ENCODE measurements at places on chromosomes 1 and 21.

GRCh38 chr21:17432732-17433057, 80.1 kb upstream of the CXADR start:
- DNase-seq = no peak

DNA sequence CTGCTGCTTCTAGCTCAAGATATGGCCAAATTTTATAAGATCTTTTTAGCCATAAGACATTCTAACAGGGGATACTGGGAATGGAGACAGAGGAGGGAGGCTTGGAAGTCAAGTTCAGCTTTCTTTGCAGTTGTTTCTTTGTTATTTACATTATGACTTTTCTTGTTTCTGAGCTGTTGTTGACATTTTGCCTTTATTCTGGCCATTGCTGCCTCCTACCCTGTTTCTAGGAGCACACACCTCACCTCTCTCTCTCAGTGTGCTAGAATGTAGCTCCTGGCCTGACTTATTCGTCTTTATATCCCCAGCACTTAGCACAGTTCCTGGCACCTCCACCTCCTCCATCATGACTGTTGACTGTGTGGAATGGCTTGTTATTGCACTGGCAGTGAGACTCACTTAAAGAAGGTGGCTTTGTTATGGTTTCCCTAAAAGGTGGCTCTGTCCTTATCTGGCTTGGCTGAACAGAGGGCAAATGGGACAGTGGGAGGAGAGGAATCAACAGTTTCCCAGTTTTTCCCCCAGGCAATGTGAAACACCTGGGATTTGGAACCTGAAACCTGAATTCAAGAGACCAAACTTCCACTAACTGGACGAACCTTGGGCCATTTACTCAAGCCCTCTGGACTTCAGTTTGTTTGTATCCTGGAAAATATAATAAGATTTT, 76.1 kb upstream of the PPP2R5A start:
- peak; percentile 86 for DNase-seq

DNA sequence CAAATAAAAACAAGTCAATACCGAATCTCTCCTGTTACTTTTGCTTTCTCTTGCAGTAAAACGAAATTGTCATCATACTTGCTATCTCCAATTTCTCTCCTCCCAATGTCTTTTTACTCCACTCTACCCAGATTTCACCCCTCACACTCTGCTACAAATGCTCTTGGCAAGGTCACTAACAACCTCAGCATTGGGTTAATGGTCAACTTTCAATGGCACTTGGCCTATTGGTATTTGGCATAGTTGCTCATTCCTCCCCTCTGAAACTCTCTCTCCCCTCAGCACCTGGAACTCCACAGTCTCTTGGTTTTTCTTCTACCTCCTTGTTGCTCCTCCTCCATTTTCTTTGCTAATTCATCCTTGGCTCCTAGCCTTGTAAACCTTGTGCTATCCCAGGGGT, 367.3 kb downstream of the PTPRU start:
- no peak for DNase-seq

- no peak for DNase-seq
These were observed 171.1 kb upstream of the EDN2 start for GRCh38 chr1:41655632-41656031.

DNA sequence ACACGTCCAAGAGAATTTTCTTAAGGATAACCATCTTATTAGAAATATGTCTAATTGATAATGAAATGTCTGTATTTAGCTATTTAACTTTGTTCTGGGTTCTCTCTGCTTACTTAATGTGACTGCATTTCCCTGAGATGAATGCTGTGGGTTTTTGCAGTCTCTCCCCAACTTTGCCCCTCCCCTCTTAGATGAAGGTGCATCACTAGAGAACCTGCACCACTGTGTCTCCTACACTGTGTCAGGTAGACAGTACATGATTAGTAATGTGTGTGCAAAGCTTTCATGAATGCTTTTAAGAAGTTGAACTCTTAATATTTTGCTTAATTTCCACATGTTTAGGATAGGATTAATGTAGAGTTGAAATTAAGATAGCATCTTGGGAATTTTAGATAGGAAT, 51.7 kb downstream of the LRRC8D start:
- DNase-seq = no peak

GRCh38 chr21:30104241-30104640, 62.4 kb downstream of the CLDN17 start:
- no peak for DNase-seq

- DNase-seq = no peak
These were observed 52.5 kb upstream of the TINAGL1 start for GRCh38 chr1:31523769-31524168.

- peak; percentile 18 for DNase-seq
These were observed 911 bp downstream of the LMO4 start for GRCh38 chr1:87329526-87330056.

- DNase-seq = no peak
These were observed 130.0 kb downstream of the PROX1 start for GRCh38 chr1:214117780-214118179.

GRCh38 chr1:246797597-246797996, 73.4 kb downstream of the SCCPDH start:
- DNase-seq = peak; percentile 55

- no peak for DNase-seq
These were observed 77.5 kb downstream of the FMN2 start for GRCh38 chr1:240169188-240169587.

- DNase-seq = no peak
These were observed 14.4 kb downstream of the SARS1 start for GRCh38 chr1:109228167-109228566.

DNA sequence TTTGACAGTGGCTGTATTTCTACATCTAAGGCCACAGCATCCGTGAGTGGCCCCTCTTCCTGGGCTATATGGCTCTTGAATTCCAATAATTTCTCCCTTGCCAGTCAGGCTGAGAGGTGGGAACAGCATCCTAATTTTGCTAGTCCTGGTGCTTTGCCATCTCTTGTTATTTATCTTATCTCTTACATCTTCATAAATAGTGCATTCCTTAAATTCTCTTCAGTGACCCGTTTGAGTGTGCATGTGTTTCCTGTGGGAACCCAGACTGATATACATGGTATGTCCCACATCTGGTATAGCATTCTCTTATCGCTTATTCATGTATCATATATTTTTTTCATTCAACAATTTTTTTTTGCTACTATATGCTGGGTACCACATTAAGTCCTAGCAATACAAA, 9.9 kb downstream of the S100A11 start:
- no peak for DNase-seq

DNA sequence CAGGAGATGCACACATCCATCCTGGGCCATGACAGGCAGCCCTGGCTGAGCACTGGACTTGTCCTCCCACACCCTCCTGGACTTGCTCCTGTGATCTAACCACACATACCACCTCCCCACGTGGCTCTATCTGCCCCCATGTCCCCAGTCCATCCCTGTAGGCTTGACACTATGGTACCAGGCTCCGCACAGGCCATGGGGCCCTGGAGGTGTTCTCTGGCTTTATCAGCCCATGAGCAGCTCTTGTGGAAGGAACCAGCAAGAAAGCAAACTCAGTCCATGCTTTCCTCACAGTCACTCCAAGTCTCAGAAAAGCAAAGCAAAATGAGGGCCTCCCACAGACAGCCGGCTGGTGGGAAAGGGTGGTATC, 61.6 kb downstream of the CD46 start:
- DNase-seq = no peak

DNA sequence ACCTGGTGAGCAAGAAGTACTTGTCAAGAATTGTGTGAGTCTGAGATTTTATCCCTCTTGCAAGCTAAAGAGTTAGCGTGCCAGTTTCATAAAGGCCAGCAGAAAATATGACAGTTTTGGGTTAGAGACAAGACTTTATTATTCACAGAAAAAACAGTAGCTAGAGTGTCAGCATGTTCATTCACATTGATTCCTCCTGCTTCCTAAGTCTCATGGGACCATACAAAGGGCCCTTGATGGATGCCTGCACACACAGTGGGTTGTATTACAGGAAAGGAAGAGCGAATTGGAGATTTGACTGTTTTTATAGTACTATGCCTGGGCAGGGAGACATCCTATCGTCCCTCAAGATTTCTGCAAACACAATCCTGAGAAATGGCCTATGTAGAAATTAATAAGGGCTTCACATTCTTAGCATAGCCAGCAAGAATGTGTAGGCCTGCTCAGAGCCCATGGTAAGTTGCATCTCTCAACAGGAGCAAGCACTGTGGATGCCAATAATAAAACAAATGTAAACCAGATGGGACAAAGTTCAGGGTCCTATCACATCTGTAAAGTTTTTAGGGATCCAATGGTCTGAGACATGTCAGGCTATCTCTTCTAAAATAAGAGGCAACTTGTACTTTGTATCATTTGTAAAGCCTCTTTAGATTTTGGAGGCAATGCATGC, 4.0 kb upstream of the ASPM start:
- DNase-seq = no peak

GRCh38 chr1:72006092-72006491, 276.2 kb downstream of the NEGR1 start:
- no peak for DNase-seq

DNA sequence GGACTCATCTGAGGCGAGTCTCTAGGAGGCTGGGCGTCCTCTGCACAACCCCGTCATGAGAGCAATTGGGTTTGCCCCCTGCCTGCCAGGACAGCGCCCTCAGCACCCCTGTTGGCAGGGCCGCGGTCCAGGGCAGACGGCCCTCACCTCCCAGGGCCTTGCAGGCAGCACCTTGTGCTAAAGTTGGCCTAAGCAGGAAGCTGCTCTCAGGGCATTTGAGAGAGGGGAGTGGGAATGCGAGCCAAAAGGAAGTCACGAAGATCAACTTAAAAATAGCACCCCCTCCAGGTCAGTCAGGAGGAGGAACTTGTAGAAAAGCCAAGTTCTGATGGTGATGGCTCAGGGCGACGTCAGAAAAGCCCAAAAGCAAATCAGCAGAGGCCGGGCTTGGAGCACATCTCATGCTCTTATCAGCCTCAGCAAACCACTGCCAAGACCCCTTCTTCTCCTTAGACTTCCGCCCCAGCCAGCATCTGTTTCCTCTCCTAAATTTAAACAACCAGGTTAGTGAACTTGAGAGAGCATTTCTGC, 12.6 kb upstream of the ADORA3 start:
- peak; percentile 74 for DNase-seq

DNA sequence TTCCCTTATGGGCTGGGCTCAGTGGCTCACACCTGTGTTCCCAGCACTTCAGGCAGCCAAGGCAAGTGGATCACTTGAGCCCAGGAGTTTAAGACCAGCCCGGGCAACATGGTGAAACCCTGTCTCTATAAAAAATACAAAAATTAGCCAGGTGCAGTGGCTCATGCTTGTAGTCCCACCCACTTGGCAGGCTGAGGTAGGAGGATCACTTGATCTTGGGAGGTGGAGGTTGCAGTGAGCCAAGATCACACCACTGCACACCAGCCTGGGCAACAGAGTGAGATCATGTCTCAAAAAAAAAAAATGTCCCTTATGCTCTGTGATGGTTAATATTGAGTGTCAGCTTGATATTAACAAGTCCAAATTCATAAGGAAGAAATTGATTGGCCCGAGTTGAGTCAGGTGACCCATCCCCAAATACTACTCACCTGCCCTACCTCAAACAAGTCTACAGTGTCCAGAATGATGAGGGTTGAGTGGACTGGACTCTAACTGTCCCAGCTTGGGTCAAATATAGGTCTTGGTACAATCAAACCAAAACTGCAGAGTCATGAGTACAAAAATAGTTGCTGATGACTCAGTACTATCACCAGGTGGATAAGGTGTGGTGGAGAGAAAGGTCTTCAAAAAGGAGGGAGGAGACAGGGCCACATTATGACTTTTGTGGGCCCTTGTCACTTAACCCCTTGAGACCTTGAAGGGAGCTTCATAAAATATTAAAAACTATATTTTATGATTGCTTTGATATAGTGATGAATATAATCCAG, 161.0 kb downstream of the ZNF326 start:
- DNase-seq = no peak

GRCh38 chr1:226717256-226717909, 21.7 kb downstream of the ITPKB start:
- DNase-seq = no peak

DNA sequence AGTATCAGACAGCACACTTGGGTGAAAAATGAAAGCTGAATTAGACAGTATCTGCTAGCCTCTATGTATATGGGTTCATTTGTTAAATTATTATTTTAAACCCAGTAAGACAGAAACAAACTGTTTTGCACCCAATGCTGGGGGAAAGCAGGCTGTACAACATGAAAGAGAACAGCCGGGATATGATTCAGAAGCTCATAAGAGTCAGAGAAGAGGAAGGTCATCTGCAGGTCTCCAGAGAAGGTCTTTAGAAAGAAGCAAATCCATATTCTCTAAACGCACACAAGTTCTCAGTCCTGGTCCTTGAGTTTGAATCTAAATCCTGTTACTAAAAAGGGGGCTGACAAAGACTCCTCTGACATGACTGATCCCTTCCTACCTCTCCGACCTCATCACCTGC, 155.1 kb downstream of the SIPA1L2 start:
- no peak for DNase-seq

- DNase-seq = no peak
These were observed 37.1 kb downstream of the EEIG2 start for GRCh38 chr1:108597041-108597440.

DNA sequence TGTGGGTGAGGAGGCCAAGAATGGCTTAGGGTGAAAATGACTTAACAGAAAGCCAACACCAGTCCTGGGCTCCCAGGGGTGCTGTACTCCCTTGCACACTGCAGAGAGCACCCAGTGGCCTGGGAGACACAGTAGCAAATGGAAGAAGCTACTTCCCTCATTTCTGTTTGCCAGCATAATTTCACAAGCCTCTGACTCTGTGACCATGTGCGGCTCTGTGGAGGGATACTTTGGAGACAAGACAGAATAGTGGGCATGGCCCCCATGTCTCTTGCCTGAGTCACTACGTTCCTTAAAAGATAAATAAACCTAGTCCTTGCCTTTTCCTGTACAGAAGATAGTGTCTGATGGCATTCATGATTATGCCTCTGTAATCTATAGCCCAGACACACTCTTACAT, 38.1 kb downstream of the TRIM62 start:
- no peak for DNase-seq

- DNase-seq = no peak
These were observed 91.3 kb downstream of the RPE65 start for GRCh38 chr1:68358439-68358838.

DNA sequence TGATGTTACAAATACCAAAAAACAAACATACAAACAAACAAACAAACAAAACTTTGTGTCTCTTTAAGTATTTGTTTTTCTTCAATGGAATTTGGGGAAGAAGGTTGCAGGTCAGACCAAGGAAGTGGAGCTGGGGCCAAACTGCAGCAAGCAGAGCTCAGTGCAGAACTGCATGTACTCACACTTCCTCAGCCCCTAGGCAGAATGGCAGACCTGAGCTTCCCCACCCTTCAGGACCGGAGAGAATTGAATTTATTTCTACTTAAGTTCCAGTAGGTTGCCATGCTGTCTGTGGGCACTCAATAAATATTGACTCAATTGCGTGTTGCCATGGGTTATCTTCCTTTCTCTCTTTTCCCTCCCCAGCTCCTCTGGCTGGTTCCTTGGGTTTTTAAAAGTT, 173.6 kb downstream of the PTGER3 start:
- peak; percentile 29 for DNase-seq

GRCh38 chr1:215005078-215005477, 77.5 kb upstream of the KCNK2 start:
- DNase-seq = no peak

GRCh38 chr1:42171679-42172266, 7.2 kb upstream of the GUCA2A start:
- DNase-seq = no peak

GRCh38 chr1:172324086-172324485, 96.4 kb upstream of the C1orf105 start:
- DNase-seq = no peak

GRCh38 chr1:54169068-54169467, 16.3 kb upstream of the CDCP2 start:
- DNase-seq = no peak
